Neural crest cell (in vitro differentiated cells): ENCODE measurements at places on chromosomes 5 and 9. TPM values are rescaled to one million over a fixed set of nuclear protein-coding genes. Genes with fewer than 3 reads are reported as not detected.

DNA sequence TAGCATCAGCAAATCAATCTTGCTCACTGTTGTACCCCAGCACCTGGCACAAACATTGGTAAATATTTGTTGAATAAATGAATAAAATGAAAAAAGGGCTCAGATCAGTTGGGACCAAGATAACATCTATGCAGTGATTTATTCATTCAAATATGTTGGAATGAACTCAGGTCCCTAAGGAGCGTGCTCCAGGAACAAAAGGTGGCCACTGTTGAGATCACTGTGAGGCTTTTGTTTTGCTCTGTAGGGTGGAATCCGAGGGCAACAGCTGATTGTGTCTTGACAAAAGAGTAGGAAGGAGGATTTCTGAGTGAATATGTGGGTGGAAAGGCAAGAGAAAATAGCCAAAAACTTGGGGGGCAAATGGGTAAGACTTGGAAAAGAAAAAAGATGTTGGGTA, 89.7 kb downstream of the PPP2R2B start:
- H3K27me3 ChIP-seq, result no peaks in the 10 kb centered on the region
- H3K27ac ChIP-seq, result peak overlapping the region; percentile 87
- H3K4me1 ChIP-seq, result peaks cover 22% of the 10 kb centered on the region
- no peak for DNase-seq
- no peak overlapping the region for H3K4me3 ChIP-seq

GRCh38 chr9:111979561-111979960, 82.9 kb downstream of the UGCG start:
- H3K27ac ChIP-seq, result no peak overlapping the region
- H3K4me3 ChIP-seq, result no peak overlapping the region
- no peaks in the 10 kb centered on the region for H3K27me3 ChIP-seq

- peaks cover 60% of the 10 kb centered on the region for H3K36me3 ChIP-seq
- no peak overlapping the region for H3K27ac ChIP-seq
- H3K4me1 ChIP-seq, result no peaks in the 10 kb centered on the region
Measured at GRCh38 chr9:100286257-100286656, 66.5 kb downstream of the TEX10 start.

GRCh38 chr5:108384741-108385140, 2.8 kb upstream of the FBXL17 start:
- no peak for DNase-seq
- no peak overlapping the region for H3K27ac ChIP-seq
- H3K27me3 ChIP-seq, result no peaks in the 10 kb centered on the region
- peak overlapping the region; percentile 52 for H3K4me3 ChIP-seq
- H3K36me3 ChIP-seq, result no peaks in the 10 kb centered on the region
- H3K4me1 ChIP-seq, result peaks cover 16% of the 10 kb centered on the region

- DNase-seq, result no peak
- H3K36me3 ChIP-seq, result no peaks in the 10 kb centered on the region
- H3K4me1 ChIP-seq, result no peaks in the 10 kb centered on the region
- H3K4me3 ChIP-seq, result no peak overlapping the region
Measured at GRCh38 chr9:19699756-19700155, 89.1 kb downstream of the SLC24A2 start.

Gene GCNT1
- total RNA-seq, result 1.6 and 2.3 TPM in 2 replicates

Gene FBLL1
- total RNA-seq, result 5.9 and 7.3 TPM in 2 replicates
